ENCODE measurements at places on chromosomes 1 and 21. TPM values are rescaled to one million over a fixed set of nuclear protein-coding genes. Genes with fewer than 3 reads are reported as not detected.

Gene GCSAML
- not detected for total RNA-seq

Gene HUNK
- 1.3 TPM for total RNA-seq

Gene ZNF593
- total RNA-seq: 20.3 TPM

Gene SPRR2B
- not detected for total RNA-seq

Gene ZMPSTE24
- total RNA-seq: 110 TPM

Gene TMOD4
- total RNA-seq: not detected

Gene FTCD
- total RNA-seq: 0.43 TPM

Gene PRELP
- total RNA-seq: under 0.01 TPM

Gene UTS2
- total RNA-seq: not detected

Gene CENPF
- 30.7 TPM for total RNA-seq

Gene RXRG
- total RNA-seq: not detected

Gene AADACL3
- not detected for total RNA-seq

Gene CALML6
- under 0.01 TPM for total RNA-seq

Gene LRRC7
- total RNA-seq: 0.32 TPM

Gene OR10Z1
- not detected for total RNA-seq

Gene SH2D1B
- total RNA-seq: not detected

Gene OPRD1
- total RNA-seq: not detected

Gene HSD3B1
- total RNA-seq: not detected

Gene CATSPERE
- total RNA-seq: 1.7 TPM

Gene ZSWIM5
- 2.3 TPM for total RNA-seq

Gene ADORA3
- total RNA-seq: not detected

Gene KRTAP13-2
- not detected for total RNA-seq

Gene PRPF38A
- 6.8 TPM for total RNA-seq

Gene RHEX
- total RNA-seq: not detected

All from fibroblast of villous mesenchyme (primary cell).